Activated CD4-positive, alpha-beta memory T cell treated with anti-CD3 and anti-CD28 coated beads, Interleukin-2, amount 10 ng/mL, durations not matched to agents 7 days and 5 days (primary cell): ENCODE measurements at places on chromosomes 3 and 15. TPM values are rescaled to one million over a fixed set of nuclear protein-coding genes. Genes with fewer than 3 reads are reported as not detected.

Gene GPR62
- total RNA-seq, result not detected

Gene IL5RA
- not detected for total RNA-seq

Gene MYEF2
- total RNA-seq, result 27.1 TPM

Gene CRBN
- 74.4 TPM for total RNA-seq

Gene TICRR
- total RNA-seq, result 18.2 TPM

Gene JMJD7
- 18.2 TPM for total RNA-seq

Gene GDPGP1
- total RNA-seq, result 10.3 TPM

Gene SCAP
- total RNA-seq, result 56.5 TPM

Gene UBAP1L
- 3.3 TPM for total RNA-seq

Gene THAP10
- 0.15 TPM for total RNA-seq

Gene SPTSSB
- not detected for total RNA-seq

Gene GOLGA8J
- not detected for total RNA-seq

Gene PAK6
- 0.65 TPM for total RNA-seq

Gene CACNA1D
- total RNA-seq, result 3.2 TPM

Gene BNC1
- not detected for total RNA-seq

Gene RBM5
- total RNA-seq, result 157 TPM
